Activated gamma-delta T cell treated with Interleukin-2 at 50 U/mL for 16 hours (primary cell): ENCODE measurements at places on chromosomes 7 and 10.

GRCh38 chr7:37534893-37535610 is 86.4 kb upstream of the ELMO1 start:
- no peak for DNase-seq

DNA sequence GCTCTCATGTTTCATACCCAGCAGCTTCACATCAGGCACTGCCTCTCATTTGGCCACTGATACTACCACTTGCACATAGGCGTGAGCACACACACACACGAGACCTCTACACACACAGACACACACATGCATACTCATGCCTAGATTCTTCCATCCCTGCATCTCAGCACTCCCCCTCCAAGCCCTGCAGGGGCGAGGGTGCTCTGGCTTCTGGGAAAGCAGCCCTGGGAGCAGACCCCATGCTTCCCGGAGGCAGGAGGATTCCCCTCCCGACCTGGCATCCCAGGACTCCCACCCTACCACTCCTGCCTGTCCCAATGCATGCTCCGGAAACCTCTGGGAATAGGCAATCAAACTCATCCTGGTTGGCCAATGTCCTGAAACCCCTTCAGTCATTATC is 89.1 kb upstream of the SMNDC1 start:
- DNase-seq: no peak

DNA sequence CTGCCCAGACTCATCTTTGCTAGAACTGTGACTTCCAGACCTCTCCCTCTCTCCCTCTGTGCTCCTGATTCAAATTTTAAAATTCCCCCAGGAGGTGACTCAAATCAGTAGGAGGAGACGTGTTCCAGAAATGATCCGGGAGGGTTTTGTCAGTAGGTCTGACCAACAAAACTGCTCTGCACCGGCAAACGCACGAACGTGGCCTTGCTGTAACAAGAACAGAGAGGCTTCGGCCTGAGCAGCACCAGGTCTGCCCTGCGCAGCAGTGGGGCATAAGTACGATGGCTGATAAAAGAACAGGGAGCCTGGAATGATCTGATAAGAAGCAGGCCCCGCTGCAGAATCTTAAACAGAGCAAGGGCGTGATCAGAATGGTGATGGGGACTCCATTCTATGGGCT is 152.7 kb upstream of the AUTS2 start:
- DNase-seq: no peak

GRCh38 chr10:74432841-74433594 is 282.0 kb downstream of the ADK start:
- DNase-seq: no peak

DNA sequence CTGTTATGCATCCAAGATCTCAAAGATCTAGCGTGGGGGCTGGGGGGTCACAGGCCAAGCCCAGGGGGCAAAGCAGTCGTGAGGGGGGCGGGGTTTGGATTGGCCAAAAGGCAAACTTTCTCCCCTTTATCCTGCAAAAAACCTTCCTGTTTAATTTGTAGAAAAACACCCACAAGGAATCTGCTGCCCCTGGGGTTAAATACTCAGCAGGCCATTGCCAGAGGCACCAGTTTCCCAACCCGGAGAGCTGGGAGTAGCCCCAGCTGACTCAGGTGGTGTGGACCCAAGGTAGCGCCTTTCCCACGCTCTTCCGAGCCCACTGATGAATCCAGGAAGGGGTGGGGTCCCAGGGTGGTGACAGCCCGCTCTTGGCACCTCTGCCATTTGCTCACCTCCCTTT is 21.4 kb downstream of the KCP start:
- DNase-seq: no peak

DNA sequence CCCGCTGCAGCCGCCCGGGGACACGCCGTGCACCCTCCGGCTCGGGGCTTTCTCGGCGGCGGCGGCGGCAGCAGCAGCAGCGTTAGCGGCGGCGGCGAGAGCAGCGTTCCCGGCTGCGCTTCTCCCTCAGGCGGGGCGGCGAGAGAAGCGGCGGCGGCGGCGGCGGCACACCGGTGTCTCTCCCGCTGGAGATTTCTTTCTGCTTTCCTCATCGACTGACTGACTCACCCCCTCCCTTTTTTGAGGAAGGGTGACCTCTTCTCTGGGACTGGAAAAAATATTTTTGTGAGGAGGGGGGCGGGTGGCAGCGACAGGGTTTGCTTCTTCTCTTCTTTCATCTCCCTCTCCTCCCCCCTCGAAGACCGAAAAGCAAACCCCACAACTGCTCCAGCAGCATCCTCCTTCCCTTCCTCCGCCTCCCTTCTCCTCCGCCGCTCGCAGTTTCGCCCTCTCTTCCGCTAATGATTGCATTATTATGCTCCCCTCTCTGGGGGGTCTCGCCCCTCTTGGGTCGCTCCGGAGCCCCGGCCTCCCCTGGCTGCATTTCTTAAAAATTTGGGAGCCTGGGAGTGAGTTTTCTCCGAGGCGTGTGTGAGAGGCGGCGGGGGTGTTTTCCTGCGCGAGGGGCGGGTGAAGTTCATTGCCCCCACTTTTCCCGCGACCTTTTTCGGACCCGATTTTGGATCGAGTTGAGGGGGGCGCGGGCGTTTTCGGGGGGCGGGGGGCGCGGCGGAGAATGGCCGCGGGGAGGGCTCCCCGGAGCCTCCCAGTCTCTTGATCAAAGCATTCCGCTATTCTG is 411 bp downstream of the AUTS2 start:
- no peak for DNase-seq

- DNase-seq: no peak
Measured at GRCh38 chr10:6025683-6026255, 36.4 kb downstream of the IL2RA start.

GRCh38 chr7:70920876-70921275 is 211.1 kb upstream of the GALNT17 start:
- DNase-seq: no peak

- no peak for DNase-seq
Measured at GRCh38 chr7:150686030-150686631, 625 bp downstream of the GIMAP2 start.

- no peak for DNase-seq
Measured at GRCh38 chr10:132205650-132206376, 19.1 kb downstream of the DPYSL4 start.

GRCh38 chr10:15821046-15821683 is 39.1 kb downstream of the MINDY3 start:
- DNase-seq: no peak

- no peak for DNase-seq
Measured at GRCh38 chr7:136890399-136890798, 21.9 kb downstream of the CHRM2 start.

DNA sequence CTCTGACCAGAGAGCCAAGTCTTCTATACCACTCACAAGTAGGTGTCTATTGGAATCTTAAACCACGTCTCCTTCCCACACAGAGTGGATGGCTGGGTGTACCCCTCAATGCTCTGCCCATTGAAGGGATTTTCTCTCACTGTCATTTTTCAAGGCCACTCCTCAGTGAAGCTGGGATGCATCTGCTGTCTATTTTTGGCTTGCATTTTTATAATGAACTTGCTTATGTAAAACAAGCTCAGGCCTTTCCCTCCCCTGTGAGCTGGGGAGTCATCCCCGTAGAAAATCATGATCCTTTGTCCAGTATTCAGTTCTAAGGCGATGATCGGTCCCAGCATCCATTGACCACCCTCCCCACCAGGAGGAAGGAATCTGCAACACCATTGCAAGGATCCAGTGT is 9.8 kb upstream of the RBM17 start:
- DNase-seq: no peak

DNA sequence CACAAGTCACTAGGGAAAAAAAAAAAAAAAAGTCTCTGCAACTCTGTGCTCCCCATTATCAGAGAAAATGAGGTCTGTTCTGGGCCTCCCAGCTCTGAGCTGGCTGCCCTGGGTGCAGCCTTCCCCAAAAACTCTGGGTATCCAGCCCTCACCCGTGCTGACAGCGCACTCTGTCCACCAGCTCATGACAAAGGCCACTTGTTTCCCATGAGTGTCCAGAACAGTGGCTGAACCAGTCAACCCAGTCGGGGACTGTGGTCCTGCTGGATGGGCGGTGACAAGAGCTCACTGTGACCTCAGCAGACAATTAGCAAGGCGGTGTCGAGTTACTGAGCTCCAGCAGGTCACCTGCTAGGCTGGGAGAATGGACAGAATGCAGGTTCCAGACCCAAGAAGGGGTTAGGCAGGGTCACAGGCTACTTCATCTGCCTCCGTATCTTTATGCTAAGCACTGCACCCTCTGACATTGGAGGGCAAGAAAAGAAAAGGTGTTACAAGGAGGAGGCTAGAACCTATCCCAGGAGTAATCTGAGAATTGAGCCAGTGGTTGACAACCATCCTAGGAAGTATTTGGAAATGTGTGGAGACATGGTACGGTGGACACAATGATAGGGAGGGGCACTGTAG is 37.2 kb downstream of the DLG5 start:
- no peak for DNase-seq
